ENCODE measurements at places on chromosomes 16 and 17. TPM values are rescaled to one million over a fixed set of nuclear protein-coding genes. Genes with fewer than 3 reads are reported as not detected.

CENPV gene
- 7.0 TPM for total RNA-seq

ECI1 gene
- 19.9 TPM for total RNA-seq

NLRC3 gene
- 0.06 TPM for total RNA-seq

APRT gene
- 64.6 TPM for total RNA-seq

CCDC154 gene
- total RNA-seq, result 0.37 TPM

SMPD3 gene
- total RNA-seq, result not detected

DBNDD1 gene
- total RNA-seq, result 3.4 TPM

TBC1D3B gene
- 1.1 TPM for total RNA-seq

TEKT5 gene
- total RNA-seq, result 0.12 TPM

ABCA10 gene
- total RNA-seq, result 1.2 TPM

SLC5A11 gene
- not detected for total RNA-seq

CRYBA1 gene
- not detected for total RNA-seq

SLC35G6 gene
- total RNA-seq, result not detected

TPSG1 gene
- total RNA-seq, result not detected

IRX5 gene
- total RNA-seq, result 1.9 TPM

UBN1 gene
- total RNA-seq, result 19.0 TPM

STX1B gene
- total RNA-seq, result 0.25 TPM

PIMREG gene
- total RNA-seq, result 17.6 TPM

TERB1 gene
- total RNA-seq, result 0.13 TPM

PIRT gene
- total RNA-seq, result not detected

IGF2BP1 gene
- total RNA-seq, result 0.26 TPM

ATP2C2 gene
- total RNA-seq, result 0.06 TPM

KCNJ18 gene
- total RNA-seq, result not detected

CD300LG gene
- total RNA-seq, result not detected

MED1 gene
- total RNA-seq, result 18.7 TPM

ZFPM1 gene
- total RNA-seq, result 1.7 TPM

CCR7 gene
- total RNA-seq, result not detected

NPIPB9 gene
- total RNA-seq, result 1.2 TPM

ZSCAN10 gene
- total RNA-seq, result not detected

TP53TG3B gene
- total RNA-seq, result not detected
